B cell (primary cell): ENCODE measurements at places on chromosomes 1 and 21. TPM values are rescaled to one million over a fixed set of nuclear protein-coding genes. Genes with fewer than 3 reads are reported as not detected.

LAX1 gene
- total RNA-seq = 20.5 and 23.5 TPM in 2 replicates

- H3K4me3 ChIP-seq = no peak overlapping the region
- no peak for DNase-seq
- no peaks in the 10 kb centered on the region for H3K36me3 ChIP-seq
- no peaks in the 10 kb centered on the region for H3K4me1 ChIP-seq
These were observed 28.5 kb upstream of the SOX13 start for GRCh38 chr1:204044448-204044847.

HSD3B1 gene
- total RNA-seq = not detected in 2 replicates

GRCh38 chr1:91712393-91712792 lies 173.6 kb downstream of the TGFBR3 start:
- H3K27ac ChIP-seq = no peak overlapping the region
- no peaks in the 10 kb centered on the region for H3K4me1 ChIP-seq

RXFP4 gene
- 0.32 TPM in 1 of 2 replicates, not detected in the other for total RNA-seq

DNA sequence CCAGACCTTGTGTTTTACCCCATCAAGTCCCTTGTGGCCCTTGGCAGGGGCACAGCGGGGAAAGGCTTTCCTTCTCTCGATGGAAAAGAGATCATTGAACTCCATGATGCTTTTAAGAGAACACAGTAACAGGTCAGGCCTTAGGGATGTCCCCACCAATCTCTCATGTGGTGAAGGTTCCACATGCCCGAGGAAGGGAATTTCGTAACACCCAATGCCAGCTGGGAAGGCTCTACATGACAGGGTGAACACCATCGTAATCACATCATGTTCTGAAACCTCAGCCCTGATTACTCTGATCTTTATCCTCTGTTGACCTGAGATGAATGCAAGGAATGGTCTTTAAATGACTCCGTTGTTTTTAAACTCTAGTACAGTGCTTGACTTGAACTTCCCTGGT lies 105.5 kb upstream of the SPAG17 start:
- no peak overlapping the region for H3K4me3 ChIP-seq
- no peaks in the 10 kb centered on the region for H3K4me1 ChIP-seq

GRCh38 chr1:155236451-155236850 lies 18.8 kb downstream of the ENTREP3 start:
- no peak overlapping the region for H3K4me3 ChIP-seq
- peaks cover 10% of the 10 kb centered on the region for H3K4me1 ChIP-seq
- H3K36me3 ChIP-seq = peaks cover 20% of the 10 kb centered on the region
- DNase-seq = no peak
- H3K27me3 ChIP-seq = no peaks in the 10 kb centered on the region

DNA sequence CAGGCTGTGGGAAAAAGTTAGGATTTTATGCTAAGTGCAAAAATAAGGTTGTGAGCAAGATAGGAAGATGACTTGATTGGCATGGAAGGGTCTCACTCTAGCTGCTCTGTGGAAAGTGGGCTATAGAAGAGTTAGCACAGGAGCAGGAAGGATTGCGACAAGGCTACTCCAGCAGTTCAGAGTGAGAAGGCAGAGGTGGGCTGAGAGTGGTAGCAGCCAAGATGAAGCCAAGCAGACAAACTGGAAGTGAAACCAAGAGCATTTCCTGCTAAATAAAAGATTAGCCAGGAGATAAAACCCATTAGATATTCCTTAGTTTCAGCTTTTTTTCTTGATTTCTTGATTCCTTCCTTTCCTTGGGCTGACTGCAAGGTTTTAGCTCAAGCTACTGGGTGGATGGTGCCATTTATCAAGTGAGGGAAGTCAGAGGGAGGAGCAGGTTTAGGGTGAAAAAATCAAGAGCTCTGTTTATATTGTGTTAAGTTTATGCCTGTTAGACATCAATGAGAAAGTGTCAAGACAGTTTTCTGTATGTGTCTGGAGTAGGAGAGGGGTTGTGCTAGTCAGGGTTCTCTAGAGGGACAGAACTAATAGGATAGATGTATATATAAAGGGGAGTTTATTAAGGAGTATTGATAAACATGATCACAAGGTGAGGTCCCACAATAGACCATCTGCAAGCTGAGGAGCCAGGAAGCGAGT lies 33.1 kb upstream of the ZNF644 start:
- H3K4me3 ChIP-seq = no peak overlapping the region
- H3K4me1 ChIP-seq = peaks cover 62% of the 10 kb centered on the region
- H3K36me3 ChIP-seq = no peaks in the 10 kb centered on the region
- H3K27ac ChIP-seq = peak overlapping the region; percentile 48

DNA sequence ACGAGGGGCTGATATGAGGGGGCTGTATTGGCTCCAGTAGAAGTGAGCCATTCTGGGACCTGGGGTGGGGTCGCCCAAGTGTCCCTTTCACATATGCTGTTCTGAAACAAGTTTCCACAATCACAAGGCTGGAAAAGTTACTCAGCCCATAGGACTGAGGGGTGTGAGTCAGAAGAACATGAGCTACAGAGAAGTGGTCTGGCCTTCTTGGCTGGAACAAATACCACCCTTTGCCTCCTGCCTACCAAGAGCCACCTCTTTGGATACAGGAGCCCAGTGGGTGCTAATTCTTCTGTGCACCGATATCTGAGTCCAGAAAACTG lies 42.4 kb downstream of the MEF2D start:
- no peaks in the 10 kb centered on the region for H3K27me3 ChIP-seq
- no peaks in the 10 kb centered on the region for H3K36me3 ChIP-seq
- peaks cover 3% of the 10 kb centered on the region for H3K4me1 ChIP-seq
- no peak for DNase-seq
